ENCODE measurements at places on chromosomes 3 and 15.

- no peak for DNase-seq
These were observed 19.5 kb upstream of the NANOGP8 start for GRCh38 chr15:35104526-35105147.

- no peak for DNase-seq
These were observed 224.9 kb upstream of the ZNF717 start for GRCh38 chr3:76010252-76010651.

DNA sequence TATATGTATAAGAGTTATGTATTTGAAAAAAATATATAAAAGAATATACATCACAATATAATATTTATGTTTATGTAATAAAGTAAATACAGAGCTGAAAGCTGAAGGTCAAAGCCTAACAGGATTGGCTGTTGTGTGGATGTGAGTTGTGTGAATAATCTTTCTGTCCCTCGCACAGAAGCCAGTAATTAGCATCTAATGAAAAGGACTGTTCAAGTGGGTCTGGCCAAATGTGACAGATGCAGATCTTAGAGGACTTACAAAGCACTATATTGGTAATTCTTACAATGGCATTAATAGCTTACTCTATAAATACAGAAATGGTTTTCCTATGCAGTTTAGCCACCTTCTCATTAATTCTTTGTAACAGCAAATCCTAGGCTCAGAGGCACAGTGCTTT lies 2.4 kb downstream of the MKRN3 start:
- no peak for DNase-seq

DNA sequence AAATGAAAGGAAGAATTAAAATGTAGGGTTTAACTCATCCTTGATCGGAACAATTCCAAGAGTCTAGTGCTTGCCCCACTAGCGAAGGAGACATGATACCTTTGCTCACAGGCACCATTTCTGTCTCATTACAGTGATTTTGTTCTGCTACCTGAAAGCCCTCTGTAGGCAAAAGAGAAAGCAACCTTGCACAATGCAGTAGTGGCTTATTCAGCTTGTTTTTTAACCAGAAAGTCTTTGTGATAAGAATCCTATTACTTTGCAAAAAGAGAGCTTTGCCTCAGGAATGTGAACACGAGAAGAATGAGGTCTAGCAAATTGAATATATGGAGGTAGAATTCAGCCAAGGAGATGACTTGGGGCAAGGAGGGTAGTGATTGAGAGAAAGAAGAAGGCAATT lies 684.4 kb downstream of the GRM7 start:
- DNase-seq: no peak

- DNase-seq: no peak
These were observed 324.7 kb upstream of the RGMA start for GRCh38 chr15:93413745-93414144.

DNA sequence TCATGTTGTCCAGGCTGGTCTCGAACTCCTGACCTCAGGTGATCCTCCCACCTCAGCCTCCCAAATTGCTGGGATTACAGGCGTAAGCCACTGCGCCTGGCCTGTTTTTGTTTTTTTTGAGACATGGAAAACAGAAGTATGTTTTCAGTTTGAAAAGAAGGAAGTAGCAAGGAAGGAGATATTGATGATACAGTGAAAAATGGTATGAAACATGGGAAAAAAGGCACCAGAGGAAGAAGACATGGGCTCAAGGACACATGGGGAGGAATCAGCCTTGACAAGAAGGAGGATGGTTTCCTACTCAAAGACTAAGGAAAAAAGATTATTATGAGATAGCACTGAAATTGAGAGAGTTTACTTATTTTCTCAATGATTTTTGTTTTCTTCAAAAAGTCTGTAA lies 30.7 kb downstream of the FMN1 start:
- DNase-seq: no peak

DNA sequence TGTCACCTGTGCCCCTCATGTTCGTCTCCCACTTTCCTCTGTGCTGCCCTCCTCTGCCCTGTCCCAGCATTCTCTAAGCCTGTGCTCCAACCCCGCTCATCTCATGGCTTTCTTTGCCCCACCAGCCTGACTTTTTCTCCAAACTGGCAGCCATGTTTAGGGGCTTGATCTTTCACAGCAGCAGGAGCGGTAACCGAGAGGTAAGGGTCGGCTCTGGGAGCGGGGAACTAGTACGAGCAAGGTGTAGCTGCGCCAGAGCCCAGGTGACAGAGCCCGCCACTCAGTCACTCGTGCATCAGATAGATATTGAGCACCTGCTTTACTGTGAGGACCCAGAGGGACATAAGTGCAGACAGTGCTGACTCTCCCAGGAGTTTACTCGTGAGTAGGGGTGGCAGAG lies 13.4 kb downstream of the MAN2A2 start:
- DNase-seq: no peak

DNA sequence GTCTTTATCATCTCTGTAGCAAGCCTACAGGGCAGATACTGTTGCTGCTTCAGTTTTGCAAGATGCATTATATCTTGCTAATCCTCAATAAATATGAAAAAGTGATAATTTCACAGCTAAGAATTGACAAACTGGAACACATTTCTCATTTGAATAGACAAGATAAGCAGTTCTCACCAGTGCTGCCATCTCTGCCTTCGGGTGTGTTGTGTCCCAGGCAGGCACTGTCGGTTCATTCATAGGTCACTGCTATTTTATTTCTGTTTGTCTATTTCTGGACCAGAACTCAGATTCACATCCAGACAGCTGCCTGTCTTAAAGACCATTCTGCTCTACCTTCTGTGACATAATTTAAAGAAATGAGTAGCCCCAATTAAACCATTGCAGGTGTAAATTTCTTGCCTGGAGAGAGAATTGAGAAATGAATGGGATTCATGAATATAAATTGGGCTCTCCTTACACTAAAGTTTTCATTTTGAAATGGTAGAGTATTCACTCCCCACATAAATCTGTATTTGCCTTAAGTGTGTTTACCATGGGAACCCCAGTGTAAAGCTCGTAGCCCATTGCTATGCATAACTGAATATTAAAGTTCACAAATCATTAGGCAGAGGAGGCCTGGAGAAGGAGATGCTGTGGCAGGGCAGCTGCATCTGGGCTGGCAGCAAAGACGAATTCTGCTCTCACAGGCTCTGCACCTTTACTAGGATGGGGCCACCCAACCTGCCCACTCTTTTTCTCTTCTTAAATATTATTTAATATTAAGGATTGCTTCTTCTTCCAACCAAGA lies 149.9 kb downstream of the ARPP21 start:
- DNase-seq: no peak

All from suppressor macrophage (primary cell).